ENCODE measurements at places on chromosomes 5 and 9.

GRCh38 chr5:24773261-24773660 is 128.5 kb upstream of the CDH10 start:
- no peak for DNase-seq

DNA sequence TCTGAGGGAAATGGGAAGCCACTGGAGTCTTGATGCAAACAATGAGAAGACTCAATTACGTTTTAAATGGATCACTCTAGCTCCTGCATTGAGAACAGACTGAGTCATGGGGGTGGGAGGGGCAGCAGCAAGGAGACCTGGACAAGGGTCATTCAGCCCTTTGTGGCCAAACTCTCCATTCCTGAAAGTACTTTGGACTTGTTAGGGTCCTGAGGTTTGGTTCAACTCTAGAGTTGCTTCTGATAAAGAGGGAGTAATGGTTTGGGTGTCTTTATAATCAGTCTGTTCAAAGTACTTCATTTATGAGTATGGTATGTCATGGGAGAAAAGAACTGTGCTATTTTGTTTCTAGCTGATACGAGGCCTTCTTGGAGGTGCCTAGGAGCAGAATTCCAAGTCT is 67.7 kb upstream of the SMIM32 start:
- DNase-seq: no peak

DNA sequence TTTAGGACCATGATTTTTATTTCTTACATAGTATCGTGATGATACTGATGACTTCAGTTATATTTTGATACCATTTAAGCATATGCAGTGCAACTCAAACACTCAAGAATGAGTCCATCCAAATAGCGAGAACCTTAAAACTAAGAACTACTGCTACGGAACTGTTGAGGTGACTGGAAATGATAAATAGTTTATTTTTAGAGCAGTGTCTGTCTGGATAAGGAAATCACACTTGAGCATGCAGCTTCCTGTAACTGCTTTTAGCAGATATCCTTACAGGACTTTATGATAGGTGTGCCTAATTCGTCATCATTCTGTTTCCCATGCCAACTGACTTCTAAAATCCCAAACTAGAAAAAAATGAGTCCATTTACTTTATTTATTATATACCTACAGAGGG is 85.5 kb downstream of the ADGRV1 start:
- DNase-seq: no peak

DNA sequence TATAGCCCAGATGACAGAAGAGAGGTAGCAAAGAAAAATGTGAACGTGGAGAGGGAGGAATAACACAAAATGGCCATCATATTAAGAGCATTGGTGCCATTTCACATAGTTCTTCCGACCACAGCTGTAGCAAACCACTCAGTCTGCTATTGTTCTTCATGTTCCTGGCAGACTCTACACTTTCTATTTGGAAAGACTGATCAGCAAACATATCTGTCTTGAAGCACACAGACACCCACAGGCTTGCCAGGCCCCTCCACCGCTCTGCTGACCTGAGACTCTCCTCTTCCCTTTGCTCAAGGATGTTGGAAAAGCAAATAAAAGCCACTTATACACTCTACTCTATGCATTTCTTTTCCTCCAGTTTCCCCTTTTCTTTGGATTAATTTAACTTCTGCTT is 298.0 kb downstream of the FBXL7 start:
- DNase-seq: no peak

DNA sequence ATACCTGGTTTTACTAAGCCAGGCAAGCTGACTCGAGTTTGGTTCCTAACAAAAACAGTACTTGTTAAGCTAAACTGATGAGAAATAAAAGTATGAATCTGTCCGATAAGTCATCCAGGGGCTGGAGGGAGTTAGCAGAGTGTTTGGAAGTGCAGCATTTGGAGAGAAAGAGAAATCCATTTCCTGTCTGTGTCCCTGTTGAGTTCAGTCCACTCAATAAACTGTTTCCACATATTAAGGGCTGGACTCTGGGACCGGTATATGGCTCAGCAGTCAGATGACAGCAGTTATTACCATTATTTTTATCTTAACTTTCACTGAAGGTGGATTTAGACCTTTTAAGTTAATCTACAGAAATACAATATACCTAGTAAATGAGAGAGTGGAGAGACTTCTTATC is 130.6 kb upstream of the ADRA1B start:
- DNase-seq: no peak

DNA sequence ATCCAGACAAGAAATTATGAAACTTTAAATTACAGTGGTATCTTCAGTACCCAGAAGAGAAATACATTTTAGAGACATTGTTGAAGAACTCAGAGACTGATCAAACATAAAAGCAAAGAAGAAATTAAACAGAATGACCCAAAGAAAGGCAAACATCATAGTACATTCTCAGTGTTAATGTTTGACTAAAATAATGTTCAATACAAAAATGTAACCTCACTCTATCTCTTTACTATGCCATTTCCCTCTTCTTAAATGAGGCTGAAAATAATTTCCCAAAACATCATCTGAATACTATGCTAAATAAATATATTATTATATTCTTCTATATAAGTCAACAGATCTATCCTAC is 22.8 kb downstream of the TMEM161B start:
- DNase-seq: no peak

GRCh38 chr9:112074250-112075008 is 100.7 kb downstream of the SUSD1 start:
- no peak for DNase-seq

DNA sequence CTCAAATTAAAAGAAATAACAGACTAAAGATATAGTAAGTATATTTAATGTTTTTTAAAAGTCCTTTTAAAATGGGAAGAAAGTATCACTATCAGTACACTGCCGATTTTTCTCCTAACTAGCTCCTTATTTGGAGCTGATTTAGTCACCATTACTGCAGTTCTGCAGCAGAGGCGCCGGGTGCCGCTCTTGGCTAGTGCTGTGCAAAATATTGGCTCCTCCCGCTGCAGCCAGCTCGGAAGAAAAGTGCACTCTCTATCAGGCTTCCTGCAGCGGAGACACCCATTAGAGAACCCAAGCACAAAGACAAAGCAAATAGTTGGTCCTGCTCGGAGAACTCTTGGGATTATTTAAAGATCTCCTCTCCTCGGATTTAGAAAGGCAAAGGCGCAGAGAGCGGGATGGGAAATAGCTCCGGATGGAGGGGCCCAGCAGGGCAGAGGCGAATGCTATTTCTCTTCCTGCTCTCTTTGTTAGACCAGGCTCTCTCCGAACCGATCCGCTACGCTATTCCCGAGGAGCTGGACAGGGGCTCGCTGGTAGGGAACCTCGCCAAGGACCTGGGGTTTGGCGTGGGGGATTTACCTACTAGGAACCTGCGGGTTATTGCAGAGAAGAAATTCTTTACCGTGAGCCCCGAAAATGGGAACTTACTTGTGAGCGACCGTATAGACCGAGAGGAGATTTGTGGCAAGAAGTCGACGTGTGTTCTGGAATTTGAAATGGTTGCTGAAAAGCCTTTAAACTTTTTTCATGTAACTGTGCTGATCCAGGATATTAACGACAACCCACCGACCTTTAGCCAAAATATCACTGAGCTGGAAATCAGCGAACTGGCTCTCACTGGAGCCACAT is at the start of gene PCDHGB3:
Gene PCDHGB3, plus strand, starts transcription at position 249 of the 855 bp plus-strand sequence. Its CDS starts 153 bp downstream, at position 402.
- DNase-seq: no peak

- no peak for DNase-seq
These were observed 1.9 kb upstream of the TMEM171 start for GRCh38 chr5:73118391-73118973.

DNA sequence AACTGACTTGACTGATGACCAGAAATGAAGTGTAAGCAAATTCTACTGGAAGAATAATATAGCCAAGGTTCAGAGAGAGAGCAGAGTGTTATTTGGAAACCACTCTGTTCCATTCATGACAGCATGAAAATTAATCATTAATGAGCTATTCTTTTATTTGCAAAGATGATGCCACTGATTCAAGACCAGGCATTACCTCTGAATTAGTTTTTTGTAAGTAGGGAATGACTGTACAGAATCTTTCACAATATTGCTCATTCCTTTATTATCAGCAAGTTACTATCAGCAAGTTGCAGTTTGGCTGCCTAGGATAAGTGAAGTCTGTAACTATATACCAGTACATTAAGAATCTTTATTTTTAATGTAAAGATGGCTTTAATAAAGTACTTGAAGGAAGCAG is 75.1 kb upstream of the RGMB start:
- no peak for DNase-seq

GRCh38 chr9:98327249-98327561 is 71.8 kb upstream of the TBC1D2 start:
- DNase-seq: no peak

DNA sequence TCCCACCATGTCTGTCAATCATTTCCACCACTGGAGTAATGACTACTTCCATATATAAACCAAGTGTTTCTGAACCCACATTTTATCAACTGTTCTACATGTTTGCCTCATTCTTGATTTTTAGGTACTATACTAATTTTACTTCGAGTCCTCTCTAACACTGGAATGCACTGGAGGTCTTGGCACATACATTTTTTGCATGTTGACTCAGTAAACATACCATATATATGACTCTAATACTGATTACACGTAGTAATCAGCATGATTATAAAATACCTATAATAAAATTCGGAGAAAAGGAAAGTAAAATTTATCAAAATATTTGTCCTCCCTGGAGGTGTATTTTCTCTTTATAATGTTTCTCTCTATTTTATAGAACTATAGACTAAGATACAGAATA is 621.7 kb upstream of the NUDT12 start:
- no peak for DNase-seq

DNA sequence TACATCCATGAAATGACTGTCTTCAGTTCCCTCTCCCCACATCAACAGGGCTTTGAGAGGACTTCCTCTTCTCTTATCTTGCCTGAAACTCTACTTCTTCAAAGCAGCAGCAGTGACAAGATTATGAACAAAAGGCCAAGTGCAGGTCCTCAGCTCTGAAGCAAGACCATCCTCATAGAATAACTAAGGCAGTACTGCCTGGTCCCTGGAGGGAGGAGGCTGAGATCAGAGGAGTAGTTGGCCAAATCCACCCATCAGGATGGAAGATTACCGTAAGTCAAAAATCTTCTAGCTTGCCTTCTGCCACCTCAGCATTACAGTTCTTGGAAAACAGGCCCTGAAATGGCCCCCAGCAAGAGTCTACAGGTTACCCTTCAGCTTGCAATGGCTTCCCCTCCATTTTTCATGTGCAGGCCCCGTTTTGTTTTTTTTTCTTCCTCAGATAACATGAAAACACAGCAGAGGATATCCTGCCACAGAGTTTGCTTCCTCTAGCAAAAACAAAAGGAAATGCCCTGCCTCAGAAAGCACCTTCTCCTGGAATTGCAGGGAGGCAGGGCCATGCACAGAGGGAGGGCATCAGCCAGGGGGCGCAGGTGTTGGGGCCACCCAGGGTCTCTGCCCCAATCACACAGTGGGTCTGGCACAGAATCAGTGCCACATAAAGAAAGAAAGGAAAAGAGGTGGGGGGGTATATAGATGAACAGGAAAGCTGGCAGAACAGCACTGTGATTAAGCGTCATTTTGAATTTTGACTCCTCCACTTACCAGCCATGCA is 40.0 kb downstream of the KLHL3 start:
- no peak for DNase-seq

DNA sequence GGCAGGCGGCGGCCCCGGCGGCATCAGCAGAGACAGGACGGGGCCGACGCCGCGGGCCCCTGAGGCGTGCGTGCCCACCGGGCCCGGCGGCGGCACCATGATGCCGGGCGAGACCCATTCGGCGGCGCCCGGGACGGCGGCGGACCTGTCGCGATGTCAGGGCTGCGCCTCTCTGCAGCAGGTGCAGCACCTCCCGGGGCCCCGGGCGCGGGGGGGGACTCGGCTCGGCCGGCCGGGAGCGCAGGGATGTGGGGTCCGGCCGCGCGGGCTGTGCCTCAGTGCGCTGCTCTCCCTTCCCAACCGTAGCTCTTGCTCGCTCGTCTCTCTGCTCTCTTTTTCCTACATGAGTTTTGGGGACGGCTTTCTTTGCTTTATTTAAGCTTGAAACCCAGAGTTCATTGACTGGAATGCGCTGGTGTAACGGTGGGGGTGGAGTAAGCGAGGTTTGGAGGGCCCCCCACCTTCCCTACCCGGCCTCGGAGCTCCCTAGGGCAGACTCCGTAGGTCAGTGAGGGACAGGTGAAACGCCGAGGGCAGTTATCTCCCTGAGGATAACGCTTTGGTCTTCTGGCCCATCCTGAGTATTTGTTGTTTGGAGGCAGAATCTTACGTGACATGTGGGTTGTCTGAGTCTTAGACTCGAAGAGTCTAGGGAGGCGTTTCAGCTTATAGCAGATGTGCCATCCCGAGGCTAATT is 490 bp downstream of the ICE1 start:
- no peak for DNase-seq

DNA sequence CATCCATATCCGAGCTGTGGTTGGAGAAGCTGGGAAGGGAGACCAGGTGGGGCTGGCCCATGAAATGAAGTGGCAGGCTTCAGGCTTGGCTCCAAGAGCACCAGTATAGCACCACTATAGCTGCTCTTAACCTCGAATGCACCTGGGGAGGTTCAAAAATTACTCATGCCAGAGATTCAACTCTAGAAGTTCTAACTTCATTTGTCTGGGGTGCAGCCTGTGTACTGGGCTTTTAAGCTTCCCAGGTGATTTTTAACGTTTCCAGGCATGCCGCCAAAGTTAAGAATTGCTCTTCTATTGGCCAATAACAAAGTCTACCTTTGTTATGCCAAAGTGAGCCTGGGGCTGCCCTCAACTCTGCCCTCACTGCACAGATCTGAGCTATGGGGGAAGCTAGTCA is 458 bp downstream of the PRSS3 start:
- no peak for DNase-seq

DNA sequence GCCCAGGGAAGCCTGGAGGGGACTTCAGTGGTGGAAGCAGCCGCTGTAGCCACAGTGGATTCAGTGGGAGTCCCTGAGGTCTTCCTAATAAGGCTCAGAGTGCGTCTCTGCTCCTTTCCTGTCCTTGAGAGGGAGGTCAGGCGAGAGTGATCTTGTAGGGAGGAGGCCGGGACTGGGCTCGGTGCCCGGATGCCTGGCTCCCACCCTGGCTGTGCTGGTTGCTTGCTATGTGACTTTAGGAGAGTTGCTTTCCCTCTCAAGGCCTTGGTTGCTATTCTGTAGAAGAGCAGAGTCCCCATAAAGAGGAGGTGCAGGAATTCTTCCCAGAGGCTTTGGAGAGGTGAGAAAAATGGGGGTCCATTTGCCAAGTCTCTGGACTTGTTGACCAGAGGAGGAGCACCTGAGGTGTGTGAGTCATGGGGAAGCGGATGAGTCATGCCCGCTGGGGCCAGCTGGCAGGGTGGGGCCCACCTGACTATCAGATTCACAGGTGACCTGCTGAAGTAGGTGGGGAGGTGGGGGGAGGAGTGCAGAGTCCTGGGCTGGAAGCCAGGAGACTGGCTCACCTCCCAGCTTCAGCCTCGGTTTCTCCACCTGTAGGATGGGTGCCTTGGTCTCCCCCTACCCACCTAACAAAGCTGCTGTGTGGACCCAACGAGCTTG is 13.8 kb downstream of the GSN start:
- DNase-seq: no peak

- no peak for DNase-seq
These were observed 180.5 kb downstream of the RAB3C start for GRCh38 chr5:58763390-58763789.

DNA sequence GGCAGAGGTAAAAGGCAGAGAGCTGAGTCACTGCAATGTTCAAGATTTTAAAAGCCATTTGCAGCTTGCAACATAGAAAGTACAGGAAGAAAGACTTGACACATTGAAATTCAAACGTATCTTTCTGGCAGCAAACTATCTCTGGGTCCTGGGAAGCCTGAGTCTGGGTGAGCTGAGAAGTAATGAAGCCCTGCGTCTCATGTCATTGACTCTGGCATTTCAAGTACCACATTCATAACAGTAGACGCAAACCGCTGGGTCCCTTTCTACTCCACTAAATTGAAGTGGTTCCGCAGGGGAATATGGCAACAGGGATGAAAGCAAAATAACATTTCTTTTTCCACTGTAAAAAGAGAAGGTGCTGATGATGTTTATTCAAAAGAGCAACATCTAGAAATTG is 694.3 kb downstream of the BRINP1 start:
- DNase-seq: no peak

Measured in HuH-7.5 (cell line).